H4 (cell line): ENCODE measurements at places on chromosomes 6 and 20. TPM values are rescaled to one million over a fixed set of nuclear protein-coding genes. Genes with fewer than 3 reads are reported as not detected.

PACSIN1 gene
- not detected in 2 replicates for total RNA-seq

- DNase-seq = no peak
Measured at GRCh38 chr20:59817406-59817805, 116.0 kb downstream of the SYCP2 start.

GRCh38 chr6:7909323-7910276, 988 bp downstream of the TXNDC5 start:
- DNase-seq = no peak

DNA sequence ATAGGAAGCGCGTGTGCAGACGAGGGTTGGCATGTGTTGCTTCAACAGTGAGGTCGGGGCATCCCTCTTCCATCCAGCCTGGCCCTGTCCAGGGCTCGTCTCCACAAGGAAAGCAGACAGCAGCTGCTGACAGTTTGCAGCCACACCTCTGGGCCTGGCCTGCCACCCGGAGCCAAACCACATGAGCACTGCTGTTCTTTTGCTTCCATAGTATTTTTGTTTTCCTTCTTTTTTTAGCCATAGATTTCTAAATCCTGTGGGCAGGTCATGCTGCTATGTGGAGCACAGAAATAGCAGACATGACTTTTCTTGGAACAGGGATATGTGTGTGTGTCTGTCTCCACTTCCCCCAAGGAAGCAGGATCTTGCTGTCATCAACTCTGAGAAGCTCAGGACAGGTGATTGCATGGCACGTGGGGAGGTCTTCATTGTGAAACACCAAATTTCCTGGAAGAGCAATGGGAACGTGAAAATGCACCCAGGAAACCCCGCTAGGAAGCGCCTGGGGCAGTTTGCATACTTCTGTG, 167.4 kb downstream of the DTNBP1 start:
- DNase-seq = no peak

GRCh38 chr6:119040636-119041035, 37.8 kb downstream of the FAM184A start:
- DNase-seq = no peak

IMPG1 gene
- 0.14 TPM in 1 of 2 replicates, not detected in the other for total RNA-seq

- no peak for DNase-seq
Measured at GRCh38 chr20:60013296-60014139, 55.3 kb downstream of the CDH26 start.

CPNE5 gene
- total RNA-seq = not detected in 2 replicates

DNA sequence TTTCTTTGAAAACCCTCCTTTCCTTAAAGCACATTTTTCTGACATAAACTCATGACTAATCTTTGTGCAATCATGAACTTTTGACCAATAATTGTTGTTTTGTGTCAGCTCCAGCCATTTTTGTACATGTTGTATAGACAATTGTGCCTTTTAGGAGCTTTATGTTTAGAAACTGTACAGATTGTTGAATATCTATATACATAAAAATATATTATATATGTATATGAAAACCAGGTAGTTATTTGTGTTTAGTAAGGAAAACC, 125.7 kb upstream of the EDN1 start:
- no peak for DNase-seq

- DNase-seq = no peak
Measured at GRCh38 chr20:53282217-53282955, 310.2 kb downstream of the TSHZ2 start.

DNA sequence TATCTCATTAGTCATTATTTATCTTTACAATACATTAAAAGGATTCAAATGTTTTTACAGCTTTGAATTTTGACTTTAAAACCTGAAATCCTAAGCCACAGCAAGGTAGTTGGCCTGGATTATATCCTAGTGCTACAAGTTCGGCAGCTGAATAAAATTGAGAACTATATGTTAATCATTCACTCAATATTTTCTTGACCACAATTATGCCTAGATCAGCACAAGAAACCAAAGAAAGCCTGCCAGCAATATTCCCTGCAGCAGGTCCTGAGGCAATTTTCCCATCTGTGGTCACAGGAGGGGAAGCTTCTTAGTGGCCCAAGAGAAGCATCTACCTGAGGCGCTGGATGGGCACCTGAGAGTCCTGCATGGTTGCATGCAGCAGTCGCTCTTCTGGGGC, 183.5 kb downstream of the GMDS start:
- DNase-seq = no peak

DNA sequence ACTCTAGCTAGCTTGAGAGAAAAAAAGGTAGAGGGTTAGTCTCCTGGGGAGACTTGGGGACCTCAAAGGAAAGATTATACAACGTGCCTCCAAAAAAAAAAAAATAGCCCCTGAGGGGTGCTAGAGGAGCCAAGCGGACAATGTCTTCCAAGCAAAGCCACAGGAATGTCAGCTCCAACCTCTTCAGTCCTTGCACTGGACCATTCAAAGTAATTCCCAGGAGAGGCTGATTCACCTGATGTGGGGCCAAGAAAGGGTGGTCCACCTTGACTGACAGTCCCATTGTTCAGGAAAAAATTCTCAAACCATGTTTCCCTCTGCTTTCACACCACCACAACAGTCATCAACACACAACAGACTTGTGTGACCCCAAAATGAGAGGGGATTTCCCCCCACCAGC, 30.7 kb downstream of the ASIP start:
- peak; percentile 54 for DNase-seq

DNA sequence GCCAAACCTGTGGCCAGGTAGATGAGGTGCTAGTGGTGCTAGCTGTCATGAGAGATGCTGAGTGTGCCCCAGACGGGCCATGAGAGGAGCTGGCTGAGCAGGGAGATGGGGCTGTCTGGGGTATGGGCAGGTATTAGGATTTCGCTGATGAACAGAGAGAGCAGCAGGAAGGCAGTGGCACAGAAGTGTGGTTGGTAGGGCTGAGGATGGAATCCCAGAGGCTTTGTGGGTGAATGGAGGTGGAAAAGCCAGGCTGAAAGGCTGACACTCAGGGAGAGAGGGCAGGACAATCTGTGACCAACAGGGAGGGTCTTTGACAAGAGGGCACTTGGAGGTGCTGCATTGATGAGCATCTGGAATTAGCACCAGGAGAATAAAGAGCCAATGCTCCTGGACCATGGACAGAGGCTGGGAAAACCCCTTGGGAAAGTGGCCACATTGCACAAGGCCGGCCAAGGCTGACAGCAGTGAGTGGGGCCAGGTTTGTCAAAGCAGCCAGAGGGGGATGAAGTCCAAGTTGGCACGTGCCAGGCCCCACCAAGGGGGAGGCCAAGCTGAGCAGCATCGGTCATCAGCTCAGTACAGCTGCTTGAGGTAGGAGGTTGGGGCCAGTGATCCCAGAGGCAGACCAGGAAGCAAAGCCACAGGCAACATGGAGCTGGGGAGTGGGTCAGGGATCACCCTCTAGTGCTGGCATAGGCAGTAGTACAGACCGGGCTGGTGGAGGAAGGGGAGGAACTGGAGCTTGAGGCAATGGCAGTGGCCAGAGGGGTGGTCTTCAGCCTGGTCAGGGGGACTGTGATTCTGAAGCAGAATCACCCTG, 19.7 kb upstream of the SGK2 start:
- DNase-seq = no peak

DNA sequence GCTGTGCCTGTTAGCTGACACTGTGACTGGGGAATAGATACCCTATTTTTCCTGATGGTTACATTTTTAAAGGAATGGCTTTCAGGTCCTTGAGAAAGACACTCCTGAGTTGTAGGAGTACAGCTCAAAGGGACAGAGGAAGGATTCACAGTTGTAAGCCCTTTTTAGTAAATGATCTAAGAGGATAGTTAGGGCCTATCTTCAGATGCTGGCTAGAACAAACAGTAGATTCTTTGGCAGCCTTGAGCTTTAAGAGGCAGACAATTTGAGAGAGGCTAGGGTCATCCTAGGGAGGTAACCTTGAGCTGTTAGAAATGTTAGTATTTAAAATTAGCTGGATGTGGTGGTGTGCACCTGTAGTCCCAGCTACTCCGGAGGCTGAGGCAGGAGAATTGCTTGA, 111.5 kb downstream of the ZFAND3 start:
- DNase-seq = no peak

- peak; percentile 57 for DNase-seq
Measured at GRCh38 chr20:45450097-45450818, 19.3 kb upstream of the WFDC2 start.

SRXN1 gene
- total RNA-seq = 153 and 165 TPM in 2 replicates

DNA sequence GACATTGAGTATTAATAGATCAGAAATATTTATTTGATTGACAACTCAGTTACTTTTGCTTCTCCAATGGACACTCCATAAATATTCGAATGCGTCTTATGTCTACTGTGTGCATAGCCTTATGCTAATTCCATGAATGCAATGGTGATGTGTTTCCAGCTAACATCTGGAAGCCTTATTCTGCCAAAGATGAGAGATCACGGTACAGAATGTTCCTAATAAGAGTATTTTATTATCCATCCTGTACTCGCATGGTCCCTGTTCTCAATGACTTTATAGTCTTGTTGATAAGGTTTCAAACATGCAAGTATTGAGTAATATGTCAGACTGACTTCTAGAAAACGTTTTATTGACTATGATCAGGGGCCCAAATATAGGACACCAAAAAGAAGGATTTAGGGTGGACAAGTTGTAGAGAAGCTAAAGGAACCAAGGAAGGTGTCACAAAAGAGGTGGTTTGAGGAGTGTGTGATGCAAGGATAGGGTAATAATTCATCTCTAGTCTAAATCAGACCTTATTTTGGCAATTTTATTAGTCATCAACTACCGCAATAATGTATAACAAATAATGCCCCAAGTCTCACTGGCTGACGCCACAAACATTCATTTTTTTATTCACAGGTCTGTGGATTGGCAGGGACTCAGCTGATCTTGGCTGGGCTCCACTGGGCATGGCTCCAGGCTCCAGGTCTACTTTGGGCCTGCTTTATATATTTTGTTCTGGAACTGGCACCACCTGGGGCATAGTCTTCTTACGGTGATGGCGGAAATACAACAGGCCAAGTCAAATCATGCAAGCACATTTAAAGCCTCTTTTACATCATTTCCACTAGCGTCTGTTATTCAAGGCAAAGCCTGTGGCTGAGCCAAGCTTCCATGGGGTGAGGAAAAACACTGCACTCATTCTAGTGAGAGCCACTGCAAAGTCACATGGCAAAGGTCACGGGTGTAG, 24.5 kb upstream of the CD83 start:
- DNase-seq = no peak

DNA sequence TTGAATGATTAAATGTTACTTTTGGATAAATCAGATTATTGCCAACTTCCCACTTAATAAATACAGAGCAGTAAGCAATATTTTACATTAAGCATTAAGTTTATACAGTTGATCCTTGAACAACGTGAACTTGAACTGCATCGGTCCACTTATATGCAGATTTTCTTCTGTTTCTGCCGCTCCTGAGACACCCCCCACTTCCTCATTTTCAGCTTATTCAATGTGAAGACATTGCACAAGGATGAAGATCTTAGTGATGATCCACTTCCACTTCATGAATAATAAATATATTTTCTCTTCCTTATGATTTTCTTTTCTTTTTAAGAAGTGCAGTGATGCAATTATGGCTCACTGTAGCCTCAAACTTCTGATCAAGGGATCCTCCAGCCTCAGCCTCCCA, 167.2 kb downstream of the LINC00237 start:
- DNase-seq = no peak

TP53TG5 gene
- total RNA-seq = not detected in 2 replicates

GRCh38 chr6:54981276-54981609, 134.7 kb downstream of the FAM83B start:
- DNase-seq = no peak

DNA sequence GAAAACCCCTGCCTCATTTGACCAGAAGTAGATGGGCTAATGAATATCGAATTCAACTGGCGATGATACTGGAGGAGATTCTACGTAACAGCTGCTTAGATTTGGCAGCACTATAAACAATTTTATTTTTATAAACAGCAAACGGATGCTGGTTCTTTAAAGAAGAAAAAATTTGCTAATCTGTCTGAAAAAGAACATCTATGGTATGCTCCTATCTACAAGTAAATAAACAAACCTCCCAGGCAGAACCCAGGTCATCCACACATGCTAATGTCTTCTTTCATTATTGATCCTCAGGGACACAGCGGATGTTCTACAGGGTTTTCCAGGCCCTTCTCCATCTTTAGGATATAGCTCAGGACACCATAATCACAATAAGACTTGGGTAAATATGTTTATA, 291.3 kb downstream of the ALDH8A1 start:
- DNase-seq = no peak

DNA sequence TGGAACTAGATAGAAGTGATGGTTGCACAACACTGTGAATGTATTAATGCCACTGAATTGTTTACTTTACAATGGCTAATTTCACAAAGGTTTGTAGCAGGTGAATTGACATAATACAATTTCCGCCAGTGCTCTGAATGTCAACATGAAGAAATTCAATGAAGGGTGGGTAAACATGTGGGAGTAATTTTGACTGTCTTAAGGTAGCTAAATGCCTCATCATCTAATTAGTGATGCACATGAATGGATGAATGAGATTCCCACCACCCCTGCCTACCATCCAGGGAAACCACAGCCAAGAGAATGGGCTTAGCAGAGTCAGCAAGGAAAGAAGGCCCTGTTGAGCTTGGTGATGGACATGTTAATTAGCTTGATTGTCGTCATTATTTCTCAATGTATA, 275.3 kb downstream of the ALDH8A1 start:
- no peak for DNase-seq

- no peak for DNase-seq
Measured at GRCh38 chr6:24686946-24687345, 20.1 kb downstream of the ACOT13 start.

- no peak for DNase-seq
Measured at GRCh38 chr6:147684906-147685305, 176.4 kb downstream of the SAMD5 start.

CST4 gene
- not detected in 2 replicates for total RNA-seq

CDH26 gene
- 0.21 TPM in 1 of 2 replicates, not detected in the other for total RNA-seq

DNA sequence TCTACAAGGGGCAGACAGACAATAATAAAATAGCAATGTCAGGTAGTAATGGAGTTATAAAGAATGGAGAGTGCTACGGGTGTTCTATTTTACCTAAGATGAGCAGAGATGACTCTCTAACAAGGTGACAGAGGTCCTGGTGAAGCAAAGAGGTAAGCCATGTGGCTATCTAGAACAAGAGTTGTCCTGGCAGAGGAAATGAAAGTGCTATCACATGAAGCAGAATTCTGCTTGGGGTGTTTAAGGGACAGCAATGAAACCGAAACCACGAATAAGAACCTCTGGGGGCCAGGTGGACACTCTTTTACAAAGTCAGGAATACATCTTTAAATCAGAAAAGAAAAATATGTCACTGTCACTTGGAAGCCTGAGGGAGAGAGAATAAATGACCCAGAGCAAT, 37.9 kb upstream of the IRAK1BP1 start:
- DNase-seq = no peak

DNA sequence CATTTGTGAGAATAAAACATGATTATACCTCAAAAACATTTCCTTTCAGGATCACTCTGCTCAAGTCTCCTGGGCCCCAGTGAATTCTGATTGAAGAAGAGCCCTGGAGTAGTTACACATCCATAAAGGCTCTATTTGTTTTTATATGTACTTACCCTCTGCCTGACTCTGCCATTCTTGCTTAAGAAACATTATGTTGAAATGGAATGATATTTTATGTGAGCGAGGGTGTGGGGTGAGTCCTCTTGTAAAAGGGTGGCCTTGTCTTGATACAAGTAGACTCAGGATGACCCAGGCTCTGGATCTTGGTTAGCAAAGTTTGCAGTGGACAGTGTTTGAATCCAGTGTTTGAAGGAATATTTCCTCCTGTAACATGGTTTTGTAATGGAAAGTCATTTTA, 215.4 kb upstream of the PREP start:
- DNase-seq = no peak

DNAH8 gene
- total RNA-seq = not detected in 2 replicates

- DNase-seq = no peak
Measured at GRCh38 chr6:26367114-26367513, 2.1 kb downstream of the BTN3A2 start.

RTN4IP1 gene
- 6.9 and 12.9 TPM in 2 replicates for total RNA-seq

- DNase-seq = no peak
Measured at GRCh38 chr6:53239526-53239925, 90.9 kb upstream of the GCM1 start.
